Fibroblast of skin of abdomen (primary cell): ENCODE measurements at places on chromosomes 7 and 10.

- DNase-seq: no peak
These were observed 55.9 kb upstream of the AHR start for GRCh38 chr7:17242504-17242903.

DNA sequence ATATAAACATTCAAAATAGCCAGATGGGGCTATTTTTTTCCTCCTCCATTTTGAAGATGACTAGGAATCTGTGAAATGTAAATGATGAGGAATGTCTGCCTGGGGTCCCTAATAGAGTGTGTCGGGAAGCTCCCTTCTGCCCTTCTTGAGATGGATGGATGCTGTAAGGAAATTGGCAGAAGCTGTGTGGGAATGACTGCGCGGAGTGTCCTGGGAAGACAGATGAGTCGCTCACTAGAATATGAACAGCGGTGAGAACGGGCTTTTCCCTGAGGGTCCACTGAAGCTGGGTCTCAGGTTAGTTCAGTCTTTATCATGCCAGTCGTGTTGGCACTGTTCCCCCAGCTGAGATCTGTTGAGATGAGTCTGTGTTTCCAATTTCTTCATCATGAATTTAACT lies 75.1 kb upstream of the PLPP4 start:
- DNase-seq: peak; percentile 33

DNA sequence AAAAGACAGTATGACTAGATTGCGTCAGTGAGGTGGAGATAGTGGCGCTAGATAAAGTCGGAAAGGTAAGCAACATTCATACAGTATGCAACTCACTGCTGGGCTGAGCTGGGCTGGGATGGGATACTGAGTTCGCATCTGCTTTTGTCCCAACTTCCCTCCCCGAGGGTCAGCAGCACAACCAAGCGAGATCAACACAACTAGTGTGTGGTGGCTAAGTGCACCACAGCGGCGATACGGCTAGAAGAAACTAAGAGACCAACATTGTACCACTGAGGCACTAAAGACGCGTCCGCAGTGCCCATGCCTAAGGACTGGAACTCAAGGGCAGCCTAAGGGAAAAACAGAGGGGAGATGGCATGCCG lies 467 bp downstream of the EXOSC1 start:
- no peak for DNase-seq

GRCh38 chr7:120547605-120548004 lies 274.6 kb downstream of the KCND2 start:
- DNase-seq: no peak

- DNase-seq: no peak
These were observed 34.5 kb downstream of the ITPRIP start for GRCh38 chr10:104303594-104304355.

- DNase-seq: peak; percentile 16
These were observed 44.2 kb upstream of the TES start for GRCh38 chr7:116166156-116166555.

- DNase-seq: peak; percentile 39
These were observed 10.5 kb upstream of the COMMD3 start for GRCh38 chr10:22305721-22306120.

- DNase-seq: no peak
These were observed 207.4 kb downstream of the DNAJB6 start for GRCh38 chr7:157544226-157544625.

- no peak for DNase-seq
These were observed 217.9 kb downstream of the SFMBT2 start for GRCh38 chr10:7192831-7193361.

DNA sequence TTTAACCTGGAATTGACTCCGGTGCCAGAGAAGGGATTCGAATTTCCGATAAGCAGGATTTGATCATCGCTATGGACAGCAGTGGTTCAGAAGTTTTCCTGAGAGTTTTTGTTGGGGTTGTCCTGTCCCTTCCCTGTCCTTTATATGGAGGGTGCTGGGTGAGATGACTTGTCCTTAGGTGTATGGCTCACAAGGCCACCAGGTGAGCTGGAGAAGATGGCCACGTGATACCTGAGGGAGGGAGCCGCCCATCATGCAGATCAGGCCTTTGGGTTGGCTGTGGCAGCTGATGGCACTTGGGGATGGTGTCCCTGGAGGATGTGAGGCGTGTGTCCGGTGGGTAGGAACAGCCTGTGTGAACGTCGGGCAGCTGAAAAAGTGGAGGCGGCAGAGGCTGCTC lies 187.7 kb downstream of the PTPN20 start:
- DNase-seq: no peak
